ENCODE measurements at places on chromosomes 2 and 18.

- no peak for DNase-seq
Observed at GRCh38 chr18:3061581-3062312, 48.8 kb upstream of the LPIN2 start.

GRCh38 chr2:224220586-224221255, 181.2 kb downstream of the FAM124B start:
- DNase-seq: no peak

DNA sequence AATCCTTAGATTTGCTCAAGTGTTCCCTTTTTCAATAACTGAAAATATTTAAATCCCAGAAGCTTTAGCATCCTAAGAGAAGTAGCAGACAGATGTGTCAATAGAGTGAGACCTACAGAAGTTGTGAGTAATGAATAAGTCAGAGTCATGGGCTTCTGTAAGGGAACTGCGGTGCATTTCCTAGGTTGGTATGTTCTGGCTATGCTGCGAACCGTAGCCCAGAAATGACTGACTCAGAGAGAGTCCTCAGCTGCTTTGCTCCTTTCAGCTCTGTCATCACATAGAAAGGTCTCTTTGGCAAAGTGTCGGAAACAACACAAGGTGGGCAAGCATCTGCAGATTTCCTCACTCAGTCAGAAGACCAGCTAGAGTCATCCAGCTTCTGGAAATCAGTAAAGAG, 297.1 kb downstream of the ARHGAP15 start:
- DNase-seq: no peak

- no peak for DNase-seq
Observed at GRCh38 chr18:63342206-63342605, 22.6 kb upstream of the BCL2 start.

- no peak for DNase-seq
Observed at GRCh38 chr2:182717816-182718215, 1.8 kb downstream of the DNAJC10 start.

DNA sequence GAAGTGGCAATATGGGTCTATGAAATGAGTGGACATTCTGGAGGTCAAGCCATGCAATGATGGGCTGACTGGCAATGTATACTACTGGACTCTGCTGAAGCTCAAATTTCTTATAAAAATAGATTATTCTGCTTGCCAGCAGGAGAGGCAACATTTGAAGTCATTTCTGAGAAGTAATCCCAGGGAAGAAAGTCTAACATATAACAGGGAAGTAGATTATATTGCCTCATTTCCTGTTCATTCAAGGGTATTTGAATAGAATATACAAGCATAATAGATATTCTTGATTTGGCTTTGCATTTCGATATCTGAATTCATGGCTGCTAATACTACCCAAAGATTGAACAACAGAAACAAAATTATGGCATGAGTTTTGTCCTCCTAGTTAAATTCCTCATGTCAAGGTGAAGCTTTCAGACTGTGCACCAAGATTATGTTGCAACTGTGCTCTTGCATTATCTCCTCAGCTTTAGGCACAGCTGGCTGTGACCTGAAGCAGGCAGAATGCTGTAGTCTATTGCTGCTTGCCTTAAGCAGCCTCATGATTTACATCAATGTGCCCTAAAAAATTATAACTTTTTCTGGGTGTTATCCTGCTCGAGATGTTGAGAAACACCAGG, 13.3 kb upstream of the TMX3 start:
- no peak for DNase-seq

DNA sequence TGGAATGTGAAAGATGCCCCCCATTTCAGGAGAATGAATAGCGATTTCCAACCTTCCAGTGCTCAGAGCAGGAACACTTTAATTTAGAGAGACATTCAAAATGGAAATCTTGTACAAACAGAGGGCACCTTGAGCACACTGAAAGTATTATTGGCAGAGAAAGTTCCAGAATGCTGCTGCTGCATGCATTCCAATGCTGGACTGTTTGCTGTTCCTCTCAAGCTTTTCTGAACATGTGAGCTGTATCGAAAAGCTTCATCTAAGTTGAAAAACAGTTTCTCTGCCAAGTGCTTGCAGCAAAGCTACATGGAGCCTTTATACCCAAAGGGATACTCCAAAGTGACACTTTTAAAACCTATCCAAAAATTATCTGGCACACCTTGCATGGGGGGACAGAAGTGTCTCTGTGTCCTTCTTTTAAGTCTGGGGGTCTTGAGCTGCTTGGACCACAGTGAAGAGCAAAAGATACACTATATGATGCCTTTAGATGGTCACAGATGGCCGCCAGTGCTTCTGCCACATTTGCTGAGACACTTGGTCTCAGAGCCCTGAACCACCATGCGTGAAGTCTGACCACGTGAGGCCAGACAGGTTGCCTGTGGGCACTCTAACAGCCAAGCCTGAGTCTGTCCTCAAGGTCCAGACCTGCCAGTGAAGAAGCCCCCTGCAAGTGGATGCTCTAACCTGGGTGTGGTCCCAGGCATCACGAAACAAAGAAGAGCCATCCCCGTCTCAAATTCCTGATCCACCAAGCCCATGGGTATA, 18.8 kb downstream of the UXS1 start:
- DNase-seq: no peak

DNA sequence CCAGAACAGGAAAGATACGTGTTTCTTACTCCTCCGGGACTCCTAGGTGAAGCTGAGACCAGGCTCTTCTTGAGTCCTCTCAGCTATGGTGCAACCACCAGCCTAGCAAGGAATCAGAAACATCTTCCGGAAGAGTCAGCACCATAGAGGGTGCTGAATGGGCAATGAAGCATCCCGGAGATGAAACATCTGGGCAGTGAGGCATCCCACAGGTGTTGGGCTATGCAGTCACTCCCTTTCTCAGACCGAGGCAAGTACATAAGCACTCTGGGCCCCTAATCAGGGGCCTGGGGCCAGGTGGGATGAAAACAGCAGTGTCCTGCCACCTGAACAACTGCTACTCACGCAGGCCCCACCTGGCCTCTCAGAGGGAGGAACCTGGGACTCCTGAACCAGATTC, 1.4 kb upstream of the CAPN10 start:
- no peak for DNase-seq

GRCh38 chr18:22684268-22684667, 248.9 kb upstream of the RBBP8 start:
- no peak for DNase-seq

DNA sequence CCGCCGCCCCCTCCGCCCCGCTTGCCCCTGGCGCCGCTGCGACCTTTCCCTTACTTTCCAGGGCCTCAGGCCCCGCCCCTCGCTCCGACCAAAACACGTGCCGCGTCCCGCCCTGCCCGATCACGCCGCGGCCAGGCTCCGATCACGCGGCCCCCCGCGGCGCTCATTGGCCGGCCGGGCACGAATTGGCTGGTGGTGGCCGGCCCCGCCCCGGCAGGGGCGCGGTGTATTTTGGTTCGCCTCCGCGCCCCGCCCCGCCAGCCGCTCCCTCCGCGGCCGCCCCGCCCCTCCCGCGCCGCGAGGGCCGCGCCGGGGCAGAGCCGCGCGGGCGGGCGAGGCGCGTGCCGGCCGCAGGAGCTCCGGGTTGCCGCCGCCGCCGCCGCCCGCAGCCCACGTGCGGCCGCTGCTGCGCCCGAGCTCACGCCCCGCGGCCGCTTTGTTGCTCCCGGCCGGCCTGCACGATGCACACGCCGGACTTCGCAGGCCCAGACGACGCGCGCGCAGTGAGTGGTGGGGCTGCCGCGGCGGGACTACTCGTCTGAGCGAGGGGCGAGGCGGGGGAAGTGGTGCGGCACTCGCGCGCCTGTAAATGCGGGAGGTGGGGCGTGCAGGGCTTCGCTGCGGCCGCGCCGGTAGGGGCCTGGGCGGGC, at the start of gene KLF11:
KLF11 (plus strand) TSS at position 295 of the 650 bp plus-strand sequence; CDS start at position 462, 167 bp downstream.
- peak; percentile 68 for DNase-seq

DNA sequence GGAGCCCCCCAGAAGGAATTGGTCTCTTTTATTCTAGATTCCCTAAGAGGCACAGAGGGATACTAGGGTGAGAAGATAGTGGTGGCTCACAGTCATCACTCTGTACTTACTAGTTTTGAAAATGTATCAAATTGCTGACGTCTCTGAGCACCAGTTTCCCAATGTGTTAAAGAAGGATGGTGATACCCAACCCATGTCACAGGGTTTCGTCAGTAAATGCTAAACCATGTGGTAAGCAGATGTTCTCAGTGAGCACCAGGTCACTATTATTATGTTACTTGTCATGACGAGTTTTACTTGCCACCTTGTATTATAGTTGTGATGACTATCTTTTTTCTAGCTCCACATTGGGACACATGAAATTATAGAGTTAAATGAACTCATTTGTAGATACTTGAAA, 54.7 kb downstream of the NEDD4L start:
- no peak for DNase-seq

DNA sequence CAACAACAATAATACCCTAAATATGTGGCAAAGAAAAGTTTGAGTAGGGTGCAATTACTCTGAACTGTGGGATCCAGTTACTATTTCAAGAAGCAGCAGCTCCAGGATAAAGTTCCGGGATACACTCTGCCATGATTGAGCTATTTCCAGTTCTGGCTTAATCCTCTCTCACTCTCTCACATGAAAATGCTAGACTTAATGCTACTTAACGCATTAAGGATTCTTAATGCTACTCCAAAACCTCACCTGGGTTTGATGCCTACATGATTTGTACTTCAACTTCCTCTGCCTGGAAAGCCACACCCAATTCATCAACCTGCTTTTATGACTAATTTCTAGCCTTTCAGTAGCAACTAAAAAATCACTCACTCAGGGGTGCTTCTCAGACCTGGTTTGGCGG, 151.1 kb upstream of the HNMT start:
- no peak for DNase-seq

DNA sequence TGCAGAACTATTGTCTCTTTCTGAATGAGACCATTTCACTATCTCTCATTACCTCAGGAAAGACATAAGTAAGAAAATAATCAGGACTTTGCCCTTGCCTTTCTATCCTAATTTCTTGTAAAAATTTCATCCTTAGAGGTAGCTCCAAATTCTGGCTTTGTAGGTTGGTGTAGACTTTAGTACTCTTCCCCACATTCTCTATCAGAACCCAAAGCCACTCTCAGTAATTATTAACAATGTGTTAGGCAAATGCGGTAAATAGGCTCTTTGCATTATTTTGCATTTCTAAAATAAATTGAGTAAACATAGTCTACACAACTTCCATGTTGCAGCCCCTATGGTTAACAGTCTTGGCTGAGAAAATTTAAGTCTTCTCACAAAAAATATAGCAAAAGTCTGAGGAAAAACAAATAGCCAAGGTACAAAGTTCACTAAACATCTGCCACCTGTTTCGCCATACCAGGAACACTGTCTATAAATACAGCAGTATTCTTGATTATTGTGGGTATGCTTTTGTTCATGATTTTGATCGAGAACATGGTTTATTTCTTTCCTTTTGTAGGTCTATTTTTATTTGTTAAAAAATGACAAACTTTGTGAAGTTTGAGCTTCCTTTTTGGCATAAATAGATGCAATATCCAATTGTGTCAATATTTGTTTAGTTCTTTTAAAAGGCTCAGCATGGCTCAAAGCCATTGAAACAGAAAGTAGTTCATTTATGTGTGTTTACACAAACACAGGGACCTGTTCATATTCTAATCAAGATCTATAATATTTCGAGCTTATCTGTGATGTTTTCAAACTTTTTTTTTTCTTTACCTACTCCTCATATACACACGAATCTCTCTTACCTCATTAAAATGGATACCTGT, 1061.5 kb downstream of the CNTNAP5 start:
- DNase-seq: no peak

DNA sequence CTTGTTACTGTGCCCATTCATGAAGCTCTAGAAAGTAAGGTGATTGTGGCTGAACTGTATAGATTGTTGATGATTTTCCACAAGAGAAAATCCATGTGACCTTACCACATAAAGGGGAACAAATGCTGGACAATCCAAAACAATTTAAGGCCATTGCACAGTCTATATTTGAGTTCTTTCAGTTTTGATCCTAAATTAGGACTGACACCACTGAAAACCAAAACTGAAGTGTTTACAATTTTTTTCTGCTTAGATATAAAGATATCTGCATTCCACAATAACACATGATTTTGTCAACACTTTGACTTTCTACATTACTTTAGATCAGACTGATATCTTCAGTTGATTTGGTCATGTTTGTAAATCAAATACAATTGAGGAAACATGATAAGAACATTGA, 123.6 kb upstream of the SLC38A11 start:
- no peak for DNase-seq

GRCh38 chr18:50847192-50847591, 27.4 kb upstream of the MRO start:
- no peak for DNase-seq

- DNase-seq: no peak
Observed at GRCh38 chr2:212237350-212238095, 301.1 kb downstream of the ERBB4 start.

DNA sequence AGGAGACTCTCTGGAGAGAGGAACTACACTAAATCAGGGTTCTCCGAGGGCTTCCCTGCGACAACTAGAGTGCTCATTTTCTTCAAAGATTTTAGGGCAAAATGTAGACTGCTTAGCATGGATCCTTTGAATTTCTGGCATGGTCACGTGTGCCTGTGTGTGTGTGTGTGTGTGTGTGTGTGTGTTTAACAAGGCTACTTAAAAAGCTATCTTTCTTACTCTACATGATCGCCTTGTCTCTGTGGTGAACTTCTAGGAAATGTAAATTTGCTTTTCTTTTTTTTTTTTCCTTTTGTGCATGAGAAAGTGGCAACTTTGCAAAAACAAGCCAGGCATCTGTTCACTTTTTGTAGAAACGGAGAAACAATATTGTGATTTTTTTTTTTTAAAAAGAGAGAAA, 43.9 kb downstream of the SOX11 start:
- no peak for DNase-seq

DNA sequence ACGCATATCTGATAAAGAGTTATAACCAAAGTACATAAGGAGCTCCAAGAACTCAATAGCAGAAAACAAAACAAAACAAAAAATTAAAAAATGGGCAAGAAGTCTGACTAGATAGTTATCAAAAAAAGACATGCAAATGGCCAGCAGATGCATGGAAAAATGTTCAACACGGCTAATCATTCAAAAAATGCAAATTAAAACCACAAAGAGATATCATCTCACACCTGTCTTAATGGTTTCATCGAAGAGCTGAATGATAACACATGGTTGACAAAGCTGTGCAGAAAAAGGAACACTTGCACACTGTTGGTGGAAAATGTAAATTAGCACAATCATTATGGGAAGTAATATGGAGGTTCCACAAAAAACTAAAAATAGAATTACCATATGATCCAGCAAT, 751.3 kb upstream of the POU3F3 start:
- no peak for DNase-seq

- DNase-seq: no peak
Observed at GRCh38 chr2:201806442-201807170, at the start of gene CDK15. CDK15 (plus strand) TSS chr2:201806537; CDS start chr2:201806665, 128 bp downstream.

DNA sequence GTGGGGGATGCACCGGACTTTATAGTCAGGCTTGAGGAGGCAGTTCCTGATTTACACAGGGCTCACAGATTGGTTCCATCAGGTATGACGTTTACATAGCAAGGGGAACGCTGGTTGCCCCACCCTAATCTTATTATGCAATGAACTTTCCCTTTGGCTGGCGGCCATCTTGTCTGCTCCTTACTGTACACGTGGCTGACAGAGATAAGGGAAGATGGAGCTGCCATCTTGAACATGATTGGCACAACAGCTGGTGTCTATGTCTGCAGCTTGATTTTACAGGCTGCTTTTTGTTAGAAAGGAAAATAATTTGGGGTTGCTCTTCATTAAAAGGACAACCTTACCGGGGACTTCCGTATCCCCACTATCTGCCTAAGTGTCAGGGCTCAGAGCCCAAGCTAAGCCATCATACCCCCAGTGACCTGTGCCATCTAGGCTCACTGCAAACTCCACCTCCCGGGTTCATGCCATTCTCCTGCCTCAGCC, 33.5 kb upstream of the ATG16L1 start:
- no peak for DNase-seq
